ENCODE measurements at places on chromosomes 2 and 18.
A peak's percentile ranks its signal among the peaks of the same experiment; 100 is the strongest.

GRCh38 chr2:235234736-235235135 lies 259.1 kb upstream of the AGAP1 start:
- no peak for DNase-seq

- DNase-seq, result no peak
Measured at GRCh38 chr2:74572178-74572925, 17.8 kb downstream of the DOK1 start.

GRCh38 chr18:79468119-79468789 lies 72.5 kb downstream of the NFATC1 start:
- no peak for DNase-seq

GRCh38 chr2:58512878-58513277 lies 271.8 kb upstream of the FANCL start:
- no peak for DNase-seq

GRCh38 chr2:234491897-234492296 lies 5.0 kb downstream of the ARL4C start:
- no peak for DNase-seq

DNA sequence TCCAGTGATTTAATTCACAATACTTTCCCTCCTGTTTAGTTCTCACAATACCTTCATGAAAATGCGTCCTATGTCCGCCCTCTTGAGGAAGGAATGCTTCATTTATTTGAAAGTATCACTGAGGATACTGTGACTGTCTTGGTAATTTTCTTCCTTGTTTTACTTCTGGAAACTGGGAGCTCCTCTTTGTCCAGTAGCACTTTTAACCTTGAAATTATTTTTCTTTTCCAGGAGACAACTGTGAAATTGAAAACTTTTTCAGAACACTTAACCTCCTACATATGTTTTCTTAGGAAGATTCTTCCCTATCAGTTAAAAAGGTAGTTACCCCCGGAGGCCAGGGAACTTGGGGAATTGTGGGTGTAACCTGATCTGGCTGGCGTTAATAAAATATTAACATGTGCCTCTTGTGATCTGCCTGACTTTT lies 58.9 kb upstream of the STON1 start:
- DNase-seq, result peak; percentile 65

DNA sequence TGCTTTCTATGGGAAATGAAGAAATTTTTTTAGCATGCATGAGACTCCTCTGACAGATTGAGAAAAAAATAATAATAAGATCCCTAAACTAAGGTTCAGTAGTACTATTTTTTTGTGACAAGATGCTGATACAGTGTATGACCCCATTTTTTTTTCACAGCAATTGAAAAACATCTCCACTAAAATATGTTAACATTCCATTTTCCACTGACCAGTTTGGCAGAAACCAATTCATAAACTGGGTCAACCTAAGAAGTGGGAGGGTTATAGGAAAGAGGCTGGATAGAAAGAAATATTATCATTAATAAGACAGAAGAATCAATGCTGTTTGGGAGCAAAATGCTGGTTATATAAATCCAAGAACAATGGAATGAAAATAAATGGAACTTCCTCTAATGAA lies 182.7 kb downstream of the ANTXR1 start:
- DNase-seq, result no peak

Measured in SJCRH30 (cell line).